ENCODE measurements at places on chromosomes 3 and 15.

DNA sequence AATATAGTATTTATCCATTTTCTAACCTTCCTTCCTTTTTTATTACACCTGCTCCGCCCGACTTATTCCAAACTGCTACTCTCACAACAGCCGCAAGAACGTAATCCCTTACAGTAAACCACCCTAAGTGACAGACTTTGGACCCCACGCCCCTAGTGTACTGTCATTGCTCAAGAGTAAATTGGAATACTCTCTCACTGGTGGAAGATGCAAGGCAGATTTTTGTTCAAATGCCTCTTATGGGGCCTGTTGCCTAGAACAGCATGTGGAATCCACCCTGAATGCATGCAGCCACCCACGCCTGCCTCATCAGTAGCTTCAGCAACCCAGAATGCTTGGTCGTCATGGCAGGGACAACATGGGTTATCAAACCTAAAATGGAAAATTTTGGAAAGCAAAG lies 226.2 kb upstream of the ST8SIA2 start:
- no peak for DNase-seq

DNA sequence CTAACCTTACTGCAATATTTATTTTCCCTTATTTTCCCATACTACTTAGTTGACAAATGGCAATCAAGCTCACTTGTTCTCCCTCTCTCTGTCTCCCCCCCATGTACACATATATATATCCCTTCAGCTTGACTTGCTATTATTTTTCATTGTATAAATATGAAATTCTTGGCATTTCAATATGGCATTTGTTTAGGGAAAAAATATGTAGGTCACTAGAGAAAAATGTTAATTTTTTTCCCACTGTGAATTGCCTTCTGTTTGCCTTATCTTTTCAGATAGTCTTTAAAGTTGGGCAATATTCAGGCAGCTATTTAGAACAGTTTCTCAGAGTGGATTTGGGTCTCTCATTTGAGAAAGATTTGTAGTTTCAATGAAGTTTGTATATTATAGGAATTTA lies 62.8 kb upstream of the UTS2B start:
- DNase-seq: no peak

DNA sequence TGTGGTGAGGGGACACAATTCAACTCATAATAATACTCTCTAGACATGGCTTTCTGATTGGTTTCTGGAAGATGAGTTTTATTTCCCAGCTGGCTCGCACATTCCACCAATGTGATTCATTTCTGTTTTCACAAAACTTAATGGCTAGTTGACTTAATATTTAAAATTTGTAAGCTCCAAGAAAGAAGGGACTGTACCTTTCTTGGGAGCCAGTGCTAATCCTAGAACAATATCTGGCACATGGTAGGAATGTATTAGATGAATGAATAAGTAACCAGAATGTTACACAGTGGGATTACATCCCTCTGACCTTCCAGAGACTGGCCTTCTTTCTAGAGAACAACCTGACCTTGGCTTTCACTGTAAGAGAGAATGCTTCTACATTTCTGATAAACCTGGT lies 262.8 kb downstream of the RORA start:
- no peak for DNase-seq

DNA sequence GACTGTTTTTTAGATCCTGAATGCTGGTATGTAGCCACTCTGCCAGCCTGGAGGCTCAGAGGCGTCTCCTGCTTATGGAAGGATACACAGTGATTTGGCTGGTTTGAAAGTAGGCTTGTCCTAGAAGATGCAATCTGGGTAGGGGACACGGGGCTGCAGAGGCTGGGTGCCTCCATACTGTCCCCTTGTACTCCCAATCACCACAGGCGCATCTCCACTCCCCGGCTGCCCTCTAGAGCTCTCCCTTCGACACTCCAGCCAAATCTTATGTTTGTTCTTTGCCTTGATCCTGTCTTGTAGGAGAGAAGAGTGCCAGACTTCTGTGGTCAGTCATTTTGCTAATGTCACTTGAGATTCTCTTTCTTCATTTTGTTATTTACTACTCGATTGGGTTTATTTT lies 168.8 kb upstream of the THRB start:
- no peak for DNase-seq

GRCh38 chr3:15064299-15064834 lies 748 bp downstream of the MRPS25 start:
- DNase-seq: no peak

DNA sequence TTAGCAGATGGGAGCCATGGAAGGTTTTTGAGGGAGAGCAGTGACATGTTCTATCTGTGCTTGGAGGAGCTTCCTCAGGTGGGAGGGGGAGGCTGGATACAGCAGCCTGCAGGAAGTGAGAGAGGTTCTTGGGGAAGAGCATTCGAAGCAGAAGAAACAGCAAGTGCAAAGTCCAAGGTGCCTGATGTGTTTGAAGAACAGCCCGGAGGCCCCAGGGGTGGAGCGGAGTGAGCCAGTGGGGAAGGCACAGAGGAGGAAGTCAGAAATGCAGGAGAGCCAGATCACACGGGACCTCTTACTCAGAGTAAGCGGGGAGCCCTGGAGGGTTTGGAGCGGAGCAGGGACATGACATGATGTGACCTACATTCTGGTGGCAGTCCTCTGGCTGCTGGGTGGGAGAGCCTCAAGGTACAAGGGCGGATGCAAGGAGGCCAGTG lies 10.8 kb downstream of the ITGA11 start:
- DNase-seq: no peak

DNA sequence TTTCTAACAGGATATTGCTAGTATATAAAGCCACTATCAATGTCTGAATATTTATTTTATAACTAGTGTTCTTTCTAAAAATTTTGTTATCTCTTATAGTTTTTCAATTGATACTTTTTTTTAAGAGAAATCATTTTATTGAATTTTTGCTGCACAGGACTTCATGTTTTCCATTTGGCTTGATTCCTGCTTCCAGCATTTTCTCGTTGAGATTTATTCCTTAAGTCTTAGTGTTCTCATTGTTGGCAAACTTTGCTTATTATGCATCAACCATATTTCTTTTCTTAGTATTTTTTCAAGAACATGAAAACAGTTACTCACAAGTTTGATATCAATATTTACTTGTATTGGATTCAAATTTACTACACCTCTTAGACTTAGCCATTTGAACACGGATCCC lies 113.4 kb downstream of the UNC13C start:
- no peak for DNase-seq

- no peak for DNase-seq
Measured at GRCh38 chr3:54967731-54968161, 39.9 kb upstream of the LRTM1 start.

DNA sequence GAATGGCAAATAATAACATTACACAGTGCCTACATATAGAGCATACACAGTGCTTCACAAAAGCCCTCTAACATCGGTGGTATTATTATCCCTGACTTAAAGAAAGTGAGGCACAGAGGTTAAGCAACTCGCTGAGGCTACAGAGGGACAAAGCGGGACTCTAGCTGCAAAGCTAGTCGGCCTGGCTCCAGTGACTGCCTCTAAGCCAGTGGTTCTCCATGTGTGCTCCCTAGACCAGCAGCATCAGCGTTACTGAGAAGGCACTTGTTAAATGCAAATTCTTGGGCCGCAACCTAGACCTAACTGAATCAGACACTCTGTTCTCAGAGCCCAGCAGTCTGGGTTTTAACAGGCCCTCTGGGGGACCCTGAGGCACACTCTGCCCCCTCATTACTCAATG lies 33.1 kb upstream of the LIPC start:
- no peak for DNase-seq

- no peak for DNase-seq
Measured at GRCh38 chr3:62462104-62462762, 88.9 kb upstream of the FEZF2 start.

DNA sequence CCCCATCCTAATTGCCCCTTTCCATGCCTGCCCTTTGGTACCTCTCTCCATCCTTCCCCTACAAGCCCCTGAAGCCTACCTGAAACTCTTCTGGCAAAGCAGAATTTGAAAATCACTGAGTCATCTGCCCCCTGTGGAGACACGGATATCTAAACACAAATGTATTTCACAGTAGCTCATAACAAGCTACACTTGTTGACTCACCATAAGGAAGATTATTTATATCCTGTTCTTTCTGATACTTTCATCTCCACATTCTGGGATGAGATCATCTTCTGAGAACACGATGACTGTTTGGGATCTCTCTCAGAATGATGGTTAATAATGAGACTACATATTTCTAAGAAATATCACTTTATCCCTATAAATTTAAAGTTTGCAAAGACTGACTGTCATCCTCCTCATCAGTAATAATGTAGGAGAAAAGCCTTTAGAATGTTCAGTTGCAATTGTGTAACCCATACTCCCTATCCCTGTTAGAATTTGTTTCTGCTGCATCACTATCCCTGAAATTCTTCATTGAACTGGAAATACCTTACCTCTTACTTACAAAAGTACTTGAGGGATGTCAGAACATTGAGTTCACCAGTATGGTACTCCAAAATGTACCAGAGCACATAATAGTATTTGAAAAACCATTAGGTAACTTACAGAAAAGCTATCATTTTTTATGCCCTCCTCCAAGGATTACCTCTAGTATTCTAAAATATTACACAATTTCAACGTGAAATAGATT lies 116.1 kb upstream of the IL12A start:
- DNase-seq: no peak

- no peak for DNase-seq
Measured at GRCh38 chr15:71648095-71648494, 162.3 kb upstream of the NR2E3 start.

DNA sequence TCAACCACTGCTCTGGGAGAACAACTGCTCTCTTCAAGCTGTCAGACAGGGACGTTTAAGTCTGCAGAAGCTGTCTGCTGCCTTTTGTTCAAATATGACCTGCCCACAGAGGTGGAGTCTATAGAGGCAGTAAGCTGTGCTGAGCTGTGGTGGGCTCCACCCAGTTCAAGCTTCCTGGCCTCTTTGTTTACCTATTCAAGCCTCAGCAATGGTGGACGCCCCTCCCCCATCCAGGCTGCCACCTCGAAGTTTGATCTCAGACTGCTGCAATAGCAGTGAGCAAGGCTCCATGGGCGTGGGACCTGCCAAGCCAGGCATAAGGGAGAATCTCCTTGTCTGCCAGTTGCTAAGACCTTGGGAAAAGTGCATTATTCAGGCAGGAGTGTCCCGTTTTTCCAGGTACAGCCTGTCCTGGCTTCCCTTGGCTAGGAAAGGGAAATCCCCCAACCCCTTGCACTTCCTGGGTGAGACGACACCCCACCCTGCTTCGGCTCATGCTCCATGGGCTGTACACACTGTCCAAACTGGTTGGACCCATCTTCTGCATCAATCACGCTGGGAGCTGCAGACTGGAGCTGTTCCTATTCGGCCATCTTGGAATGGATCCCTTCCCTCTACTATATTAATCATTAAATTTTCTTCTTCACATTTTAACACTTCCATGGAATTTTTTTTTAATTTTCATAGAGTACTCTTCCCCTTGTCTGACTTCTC lies 167.0 kb upstream of the UBE2E2 start:
- DNase-seq: no peak

GRCh38 chr15:96340598-96341512 lies 10.4 kb downstream of the NR2F2 start:
- no peak for DNase-seq

GRCh38 chr3:160856450-160856849 lies 100.4 kb downstream of the PPM1L start:
- DNase-seq: no peak

DNA sequence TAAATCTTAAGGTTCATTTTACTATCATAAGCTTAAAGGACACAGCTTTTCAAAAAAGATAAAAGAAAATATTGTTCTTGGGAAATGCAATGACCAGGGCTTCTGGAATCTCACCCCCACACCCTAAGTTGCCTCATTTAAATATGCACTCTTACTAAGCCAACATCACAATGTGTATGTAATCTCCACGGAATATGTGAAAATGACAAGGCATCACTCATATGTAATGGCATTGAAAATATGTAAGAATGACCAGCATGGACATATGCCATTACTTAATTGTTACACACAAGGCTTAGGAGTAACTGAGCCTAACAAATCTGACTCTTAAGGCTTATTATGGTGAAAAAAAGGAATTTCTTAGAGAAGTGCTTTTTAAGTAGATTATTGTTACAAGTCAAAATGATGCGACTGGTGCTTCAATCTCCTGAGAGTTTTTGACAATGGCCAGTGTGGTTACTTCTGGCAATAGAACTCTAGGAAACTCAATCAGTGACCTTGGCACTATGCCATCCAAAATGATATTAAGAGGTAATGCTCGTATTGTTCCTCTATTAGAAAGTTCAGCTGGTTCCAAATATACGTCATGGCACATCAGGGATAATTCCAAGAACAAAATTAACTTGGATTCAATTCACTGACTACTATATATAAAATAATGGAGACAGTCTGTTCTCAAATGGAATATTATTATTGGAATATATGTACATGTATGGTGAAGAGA lies 290.0 kb upstream of the PLSCR5 start:
- DNase-seq: no peak

DNA sequence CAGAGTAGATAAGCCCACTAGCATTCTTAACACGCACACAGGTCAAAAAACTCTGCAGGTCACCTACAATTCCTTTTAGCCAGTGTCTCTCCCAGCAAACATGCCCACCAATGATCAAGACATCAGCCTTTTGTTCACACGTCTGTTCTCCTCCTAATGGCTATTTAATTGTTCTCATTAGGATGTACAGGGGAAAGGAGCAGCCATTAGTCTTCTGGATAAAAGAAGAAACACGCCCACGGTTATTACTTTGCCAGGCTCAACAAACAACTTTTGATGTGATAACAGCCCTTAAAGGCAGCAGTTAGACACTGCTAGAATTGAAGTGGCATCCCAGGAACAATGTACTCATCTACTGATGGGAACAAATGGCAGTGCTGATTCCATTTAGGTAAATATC lies 108.8 kb downstream of the NTRK3 start:
- DNase-seq: no peak

DNA sequence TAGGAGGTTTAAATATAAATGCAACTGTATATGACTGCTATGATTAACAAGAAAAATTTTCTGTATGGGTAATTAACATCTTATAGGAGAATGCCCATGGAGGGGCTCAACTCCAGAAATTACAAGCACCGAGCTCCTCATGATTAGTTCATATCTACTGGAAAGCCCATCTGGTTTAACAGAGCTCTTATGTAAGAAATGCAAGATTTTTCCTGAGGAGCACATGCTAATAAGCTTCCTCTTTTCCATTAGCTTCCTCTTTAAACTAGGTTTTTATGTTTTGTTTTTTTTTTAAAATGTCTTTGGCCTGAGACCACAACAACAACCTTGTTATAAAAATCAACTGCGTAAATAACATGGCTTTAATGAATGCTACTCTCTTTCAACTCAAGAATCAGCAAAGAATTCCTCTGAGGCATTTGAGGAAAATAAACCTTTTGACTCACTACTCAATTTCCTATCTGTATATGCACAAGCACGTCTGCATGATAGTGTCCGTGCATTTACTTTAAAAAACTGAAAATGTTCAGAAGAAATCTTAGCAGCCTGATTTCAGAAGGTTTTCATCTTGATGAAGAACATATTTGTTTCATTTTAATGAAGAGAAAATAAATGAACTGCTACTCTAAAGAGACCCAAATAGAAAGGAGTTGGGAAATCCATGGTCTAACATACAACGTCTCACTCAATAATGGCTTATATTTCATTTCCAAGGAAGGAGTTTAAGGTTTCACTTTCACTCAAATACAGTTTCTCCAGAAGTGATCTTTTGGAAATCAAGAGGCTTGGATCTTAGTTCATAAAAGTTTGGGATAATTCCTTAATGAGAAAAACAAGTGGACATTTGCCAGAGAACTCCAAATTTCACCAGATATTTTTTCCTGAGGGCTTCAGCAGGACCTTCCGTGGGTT lies 180.8 kb downstream of the KCNAB1 start:
- DNase-seq: no peak

- DNase-seq: no peak
Measured at GRCh38 chr3:188296761-188297612, 143.0 kb downstream of the LPP start.

- no peak for DNase-seq
Measured at GRCh38 chr3:173351886-173352285, 45.7 kb upstream of the NLGN1 start.
